Kidney (tissue), 22 donors: ENCODE measurements at places on chromosomes 5 and 9.

GRCh38 chr9:5043381-5043780, 58.3 kb downstream of the JAK2 start:
- no peak for DNase-seq

- DNase-seq: no peak
Observed at GRCh38 chr5:161660806-161661205, 24.7 kb upstream of the GABRA6 start.

DNA sequence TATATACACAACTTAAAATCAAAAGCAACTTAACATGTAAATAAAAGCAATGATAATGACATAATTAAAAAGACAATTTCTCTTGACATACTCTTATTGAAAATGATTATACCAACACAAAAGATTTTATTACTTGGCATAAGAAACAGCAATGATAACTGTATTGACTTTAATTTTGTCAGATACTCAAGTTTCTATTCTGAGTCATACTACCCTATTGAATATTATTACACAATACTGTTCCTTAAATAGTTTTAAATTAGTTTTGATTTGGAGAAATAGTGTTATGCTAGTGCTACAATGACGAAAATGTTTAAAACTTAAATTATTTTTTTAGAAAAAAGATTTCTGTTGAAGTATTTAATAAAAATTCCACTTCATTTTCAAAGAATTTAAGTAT, 1319.3 kb upstream of the C9orf72 start:
- no peak for DNase-seq

DNA sequence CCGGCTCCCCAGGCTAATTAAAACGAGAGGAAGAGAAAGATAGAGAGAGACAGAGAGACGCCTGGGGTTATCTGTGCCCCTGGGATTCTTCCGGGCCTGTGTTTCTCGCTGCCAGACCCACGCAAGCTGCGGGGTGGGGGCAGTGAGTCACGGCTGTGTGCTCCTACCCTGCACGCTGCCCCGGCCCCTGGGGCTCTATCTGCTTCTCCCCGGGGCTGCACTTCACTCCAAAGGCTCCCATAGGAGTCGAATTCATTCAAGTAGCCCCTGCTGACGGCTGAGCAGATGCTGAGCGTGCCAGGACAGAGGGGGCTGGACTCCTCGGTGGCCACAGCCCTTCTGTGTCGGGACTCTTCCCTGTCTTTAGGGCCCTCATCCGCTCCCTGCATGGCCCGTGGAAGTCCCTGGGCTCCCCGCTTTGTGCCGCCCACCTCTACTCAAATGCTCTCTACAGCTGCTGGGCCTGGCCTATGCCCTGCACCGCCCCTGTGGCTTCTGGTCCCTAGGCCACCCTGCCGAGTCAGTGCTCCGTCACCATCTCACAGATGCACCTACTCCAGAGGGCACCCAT, 22.8 kb downstream of the SARDH start:
- no peak for DNase-seq

DNA sequence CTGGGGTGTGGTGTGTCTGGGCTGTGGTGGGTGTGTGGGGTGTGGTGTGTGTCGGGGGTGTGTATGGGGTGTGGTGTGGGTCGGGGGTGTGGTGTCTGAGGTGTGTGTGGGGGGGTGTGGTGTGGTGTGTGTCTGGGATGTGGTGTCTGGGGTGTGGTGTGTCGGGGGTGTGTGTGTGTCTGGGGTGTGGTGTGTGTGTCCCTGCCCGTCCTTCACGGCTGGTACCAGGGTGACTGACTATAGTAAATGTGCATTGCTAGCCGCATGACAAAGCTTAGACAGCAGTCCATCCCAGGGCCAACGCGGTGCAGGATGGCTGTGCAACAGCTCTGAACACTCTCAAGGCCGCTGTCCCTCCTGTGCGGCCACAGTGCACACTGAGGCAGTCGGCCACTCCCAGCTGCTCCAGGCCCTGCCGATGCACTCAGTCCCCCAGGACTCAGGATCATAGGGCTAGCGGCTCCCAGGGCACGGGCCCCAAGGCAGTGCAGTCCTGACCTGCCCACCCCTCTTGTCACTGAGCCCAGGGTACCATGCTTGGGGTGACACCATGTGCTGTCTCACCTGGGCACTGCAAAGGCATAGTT, 54.0 kb downstream of the SECISBP2 start:
- no peak for DNase-seq

DNA sequence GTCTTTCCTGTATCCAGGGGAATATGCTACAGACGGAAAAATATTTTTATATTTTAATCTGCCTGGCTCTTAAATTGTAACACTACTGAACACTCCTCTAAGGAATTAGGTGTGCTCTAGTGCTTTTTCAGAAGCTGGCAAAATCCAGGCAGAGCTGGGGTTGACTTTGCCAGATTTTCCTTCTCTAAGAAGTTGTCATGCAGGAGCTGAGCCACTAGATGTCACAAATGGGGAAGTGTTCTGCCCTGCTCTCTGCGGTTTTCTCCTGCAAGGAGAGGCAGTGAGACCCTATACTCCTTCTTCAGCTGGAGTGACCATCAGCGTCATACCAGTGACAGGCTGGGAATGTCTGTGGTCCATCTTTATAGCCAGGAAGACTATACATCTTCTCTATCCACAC, 112.5 kb downstream of the HAPLN1 start:
- peak; percentile 58 for DNase-seq

- DNase-seq: no peak
Observed at GRCh38 chr5:147731431-147732290, 50.9 kb downstream of the JAKMIP2 start.

DNA sequence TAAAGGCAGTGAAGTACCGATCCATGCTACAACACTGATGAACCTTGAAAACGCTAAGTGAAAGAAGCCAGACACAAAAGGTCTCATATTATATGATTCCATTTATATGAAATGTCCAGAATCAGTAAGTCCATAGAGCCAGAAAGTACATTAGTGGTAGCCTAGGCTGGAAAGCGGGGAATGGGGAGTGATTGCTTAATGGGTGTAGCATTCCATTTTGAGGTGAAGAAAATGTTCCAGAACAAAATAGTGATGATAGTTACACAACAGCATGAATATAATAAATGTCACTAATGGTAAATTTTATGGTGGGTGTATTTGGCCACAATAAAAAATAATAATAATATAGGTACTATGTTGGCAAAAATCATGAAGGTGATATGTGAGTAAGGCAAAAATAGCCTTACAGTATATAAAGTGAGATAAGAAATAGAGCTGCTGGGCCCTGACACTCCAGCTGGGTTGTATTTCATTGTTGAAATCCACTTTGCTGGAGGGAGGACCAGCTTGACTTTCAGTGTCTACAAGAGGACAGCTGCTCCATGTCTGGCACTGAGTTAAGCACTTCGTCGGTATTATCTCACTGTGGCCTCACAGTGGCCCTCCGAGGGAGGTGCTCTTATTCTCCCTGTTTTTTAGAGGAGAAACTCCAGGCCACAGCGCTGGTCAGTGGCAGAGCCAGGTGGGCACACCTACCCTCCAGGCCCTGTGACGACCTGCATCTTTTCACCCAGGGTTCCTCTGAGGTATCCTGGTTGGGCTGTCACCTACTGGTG, 22.4 kb upstream of the ANGPTL2 start:
- DNase-seq: no peak

DNA sequence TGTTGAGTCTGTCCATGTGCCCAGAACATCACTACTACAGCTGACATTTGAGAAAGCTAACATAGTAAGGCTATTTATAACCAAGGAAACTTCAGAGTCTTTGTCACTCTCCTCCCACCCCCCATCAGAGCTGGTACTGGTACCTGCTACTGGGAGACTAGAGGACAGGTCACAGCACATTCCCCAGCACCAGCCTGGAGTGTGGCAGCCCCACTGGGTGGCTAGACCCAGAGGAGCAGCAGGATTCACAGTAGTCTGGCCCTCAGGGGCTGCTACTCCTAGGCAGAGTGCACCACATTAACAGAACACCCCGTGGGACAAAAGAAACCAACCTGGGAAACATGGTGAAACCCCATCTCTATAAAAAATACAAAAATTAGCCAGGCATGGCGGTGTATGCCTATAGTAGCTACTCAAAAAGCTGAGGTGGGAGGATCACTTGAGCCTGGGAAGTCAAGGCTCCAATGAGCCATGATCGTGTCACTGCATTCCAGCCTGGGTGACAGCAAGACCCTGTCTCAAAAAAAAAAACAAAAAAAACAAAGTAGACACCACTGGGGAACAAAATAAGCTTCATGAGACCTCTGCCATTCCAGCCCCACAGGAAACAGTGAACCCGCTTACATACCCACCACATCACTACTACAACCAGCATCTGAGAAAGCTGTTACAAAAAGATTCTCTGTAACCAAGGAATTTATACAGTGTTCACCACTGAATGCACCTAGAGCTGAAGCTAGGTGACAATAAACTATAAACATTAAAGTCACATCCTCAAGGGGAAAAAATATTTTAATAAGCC, 26.3 kb upstream of the PTGER4 start:
- DNase-seq: peak; percentile 74

DNA sequence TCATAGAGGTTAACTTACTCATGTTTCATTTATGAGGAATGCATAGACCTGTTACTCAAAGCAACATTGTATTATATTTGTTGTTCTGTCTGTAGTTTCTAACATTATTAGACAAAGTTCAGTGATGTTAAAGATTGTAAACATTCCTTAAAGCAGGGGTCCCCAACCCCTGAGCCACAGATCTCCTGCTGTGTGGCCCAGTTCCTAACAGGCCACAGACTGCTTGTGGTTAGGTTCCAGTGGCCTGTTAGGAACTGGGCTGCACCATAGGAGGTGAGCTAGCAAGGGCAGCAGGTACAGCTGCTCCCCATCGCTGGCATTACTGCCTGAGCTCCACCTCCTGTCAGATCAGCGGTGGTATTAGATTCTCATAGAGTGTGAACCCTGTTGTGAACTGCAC, 181.1 kb downstream of the KDM4C start:
- no peak for DNase-seq

GRCh38 chr5:181198905-181199519, 6.0 kb downstream of the TRIM7 start:
- peak; percentile 33 for DNase-seq
